ENCODE measurements at places on chromosomes 16 and 17.

GRCh38 chr17:13359774-13360173, 242.0 kb downstream of the HS3ST3A1 start:
- DNase-seq, result no peak

DNA sequence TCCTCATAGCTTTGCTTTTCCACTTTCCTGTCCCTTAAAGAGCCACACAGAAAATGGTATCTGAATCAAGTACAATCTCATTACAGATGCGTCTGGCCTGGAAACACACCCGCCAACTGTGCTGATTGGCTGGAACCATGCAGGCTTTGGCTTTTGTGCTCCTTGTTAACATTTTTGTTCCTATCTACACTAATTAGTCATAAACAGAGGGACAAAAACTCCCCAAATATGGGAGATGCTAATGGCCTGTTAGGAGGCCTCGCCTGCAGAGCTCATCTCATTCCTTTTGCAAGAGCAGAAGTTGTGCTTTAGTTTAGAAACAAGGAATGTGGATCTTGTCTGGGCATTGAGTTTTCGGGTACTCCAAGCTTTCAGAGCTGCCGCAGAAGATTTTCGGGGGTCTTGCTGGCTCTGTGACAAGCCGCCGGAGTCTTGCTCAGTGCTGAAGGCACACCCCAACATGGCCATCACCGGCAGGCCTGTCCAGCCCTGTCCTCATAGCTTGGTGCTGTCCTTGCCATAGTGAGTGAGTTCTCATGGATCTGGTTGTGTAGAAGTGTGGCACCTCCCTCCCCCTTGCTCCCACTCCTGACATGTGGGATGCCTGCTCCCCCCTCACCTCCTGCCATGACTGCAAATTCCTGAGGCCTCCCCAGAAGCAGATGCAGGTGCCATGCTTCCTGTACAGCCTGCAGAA, 69.8 kb downstream of the METRNL start:
- no peak for DNase-seq

GRCh38 chr16:67396159-67397035, 3.1 kb upstream of the TPPP3 start:
- no peak for DNase-seq

GRCh38 chr16:14148016-14148415, 76.9 kb downstream of the MRTFB start:
- DNase-seq, result no peak

- no peak for DNase-seq
Observed at GRCh38 chr17:72439893-72440502, 319.2 kb downstream of the SOX9 start.

- no peak for DNase-seq
Observed at GRCh38 chr17:44961921-44962350, 6.2 kb downstream of the C1QL1 start.

GRCh38 chr16:49857423-49858181, 1.7 kb upstream of the ZNF423 start:
- DNase-seq, result no peak

DNA sequence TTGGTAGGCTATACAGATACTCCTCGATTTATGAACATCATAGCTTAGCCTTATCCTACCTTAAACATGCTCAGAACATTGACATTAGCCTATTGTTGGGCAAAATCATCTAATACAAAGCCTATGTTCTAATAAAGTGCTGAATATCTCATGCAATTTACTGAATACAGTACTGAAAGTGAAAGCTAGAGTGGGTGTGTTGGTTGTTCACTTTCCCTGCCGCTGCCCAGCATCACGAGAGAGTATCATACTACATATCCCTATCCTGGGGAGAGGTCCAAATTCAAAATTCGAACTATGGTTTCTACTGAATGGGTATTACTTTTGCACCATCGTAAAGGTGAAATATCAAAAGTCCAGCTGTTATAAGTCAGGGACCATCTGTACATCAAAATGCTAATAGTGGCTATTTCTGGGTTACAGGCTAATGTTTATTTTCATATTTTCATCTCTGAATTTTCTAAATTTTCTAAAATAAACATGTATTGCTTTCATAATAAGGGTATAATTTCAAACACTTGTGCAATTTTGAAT, 54.5 kb downstream of the NACA2 start:
- no peak for DNase-seq

GRCh38 chr16:13021996-13022395, 120.6 kb downstream of the SHISA9 start:
- DNase-seq, result no peak

DNA sequence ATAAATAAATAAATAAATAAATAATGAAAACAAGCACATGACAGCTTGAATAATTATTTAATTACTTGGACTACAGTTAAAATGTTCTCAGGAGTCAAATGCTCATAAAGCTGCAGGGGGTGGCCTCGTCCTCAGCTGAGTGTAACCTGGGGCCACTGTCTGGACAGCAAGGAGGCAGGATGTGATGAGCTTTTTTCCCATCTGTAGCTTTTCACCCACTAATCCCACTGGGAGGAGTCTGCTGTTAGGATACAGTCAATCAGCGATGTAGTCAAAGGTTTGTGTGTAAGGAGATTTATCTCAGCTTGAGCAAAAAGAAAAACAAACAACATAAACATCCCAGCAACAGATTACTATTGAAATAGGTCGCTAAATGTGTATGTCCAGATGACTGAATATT, 22.5 kb downstream of the ZCCHC14 start:
- no peak for DNase-seq

DNA sequence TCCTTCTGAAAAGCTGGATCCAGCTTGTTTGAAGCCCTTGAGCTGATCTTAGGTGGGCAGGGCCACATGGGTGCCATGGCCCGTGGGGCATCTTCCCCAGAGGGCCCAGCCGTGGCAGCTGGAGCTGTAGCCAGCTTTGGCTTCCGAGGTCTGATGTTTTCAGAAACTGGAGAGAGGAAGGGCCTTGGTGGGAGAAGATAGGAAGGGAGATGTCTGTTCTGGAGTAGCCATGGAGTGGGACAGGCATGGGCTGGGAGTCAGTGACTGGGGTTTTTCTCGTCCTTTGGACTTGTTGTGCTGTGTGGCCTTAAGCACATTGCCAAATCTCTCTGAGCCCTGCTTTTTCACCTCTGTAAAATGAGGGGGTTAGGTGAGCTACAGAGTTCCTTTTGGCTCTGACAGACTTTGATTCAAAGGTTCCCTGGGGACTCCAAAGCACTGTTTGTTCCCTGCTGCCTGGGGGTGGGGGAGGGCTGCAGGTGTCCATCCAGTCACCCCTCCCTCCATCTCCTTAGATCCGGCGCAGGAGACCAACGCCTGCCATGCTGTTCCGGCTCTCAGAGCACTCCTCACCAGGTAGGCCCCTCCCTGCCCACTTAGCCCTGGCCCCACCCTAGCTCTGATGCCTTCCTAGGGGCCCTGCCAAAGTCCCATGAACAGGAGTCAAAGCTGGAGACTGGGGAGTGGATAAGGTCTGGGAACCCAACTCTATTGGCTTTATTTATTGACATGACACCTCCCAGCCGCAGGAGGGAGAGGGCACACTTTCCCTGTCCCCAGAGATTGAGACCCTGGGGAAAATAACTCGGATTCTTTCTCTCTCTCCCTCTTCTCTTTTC, 2.1 kb downstream of the PPP1R1B start:
- DNase-seq, result no peak
